ENCODE measurements at places on chromosomes 6 and 20. TPM values are rescaled to one million over a fixed set of nuclear protein-coding genes. Genes with fewer than 3 reads are reported as not detected.

FILIP1 gene
- 1.5 TPM for total RNA-seq

COL9A1 gene
- total RNA-seq, result 4.7 TPM

WFDC12 gene
- not detected for total RNA-seq

GID8 gene
- total RNA-seq, result 40.3 TPM

RIPOR3 gene
- total RNA-seq, result 0.98 TPM

CLVS2 gene
- 43.3 TPM for total RNA-seq

ARFGEF3 gene
- 45.2 TPM for total RNA-seq

VARS1 gene
- total RNA-seq, result 41.1 TPM

Data from temporal lobe (tissue), 4 donors.